ENCODE measurements at places on chromosomes 2 and 18.

- no peak for DNase-seq
These were observed 189.7 kb downstream of the ADCYAP1 start for GRCh38 chr18:1094409-1094808.

DNA sequence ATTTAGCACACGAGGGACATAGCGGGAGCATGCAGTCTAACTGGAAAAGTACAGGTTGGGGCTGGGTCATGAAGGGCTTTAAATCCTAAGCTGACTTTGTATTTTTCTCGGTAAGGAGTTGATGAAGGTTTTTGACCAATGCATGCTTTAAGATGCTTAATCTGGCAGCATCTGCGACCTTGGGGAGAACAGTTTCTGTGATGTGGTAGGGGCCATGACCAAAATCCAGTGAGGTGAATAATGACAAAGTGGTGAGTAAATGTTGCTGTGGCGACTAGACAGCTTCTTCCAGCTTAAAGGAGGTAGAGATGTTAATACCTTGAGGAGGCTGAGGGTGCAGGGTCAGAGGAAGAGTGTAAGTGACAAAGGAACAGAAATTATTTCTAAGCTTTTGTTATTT lies 174.6 kb upstream of the ALPP start:
- no peak for DNase-seq

DNA sequence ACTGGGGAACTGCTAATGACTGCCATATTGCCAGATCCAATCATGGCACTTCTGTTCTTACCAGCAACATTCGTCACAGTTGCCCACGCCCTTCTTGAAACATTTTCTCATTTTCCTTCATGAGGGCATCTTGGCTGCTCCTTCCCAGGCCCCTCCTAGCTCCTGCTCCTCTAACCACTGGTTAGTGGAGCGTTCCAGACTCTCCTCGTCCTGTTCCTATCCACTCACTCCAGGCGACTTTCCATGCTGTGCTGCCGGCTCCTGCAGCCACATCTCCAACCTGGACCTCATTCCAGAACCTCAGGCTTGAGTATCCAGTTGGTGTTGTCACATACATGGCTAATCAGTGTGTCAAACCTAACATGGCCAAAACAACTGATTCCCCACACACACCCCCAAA lies 1.3 kb upstream of the ADI1 start:
- no peak for DNase-seq

DNA sequence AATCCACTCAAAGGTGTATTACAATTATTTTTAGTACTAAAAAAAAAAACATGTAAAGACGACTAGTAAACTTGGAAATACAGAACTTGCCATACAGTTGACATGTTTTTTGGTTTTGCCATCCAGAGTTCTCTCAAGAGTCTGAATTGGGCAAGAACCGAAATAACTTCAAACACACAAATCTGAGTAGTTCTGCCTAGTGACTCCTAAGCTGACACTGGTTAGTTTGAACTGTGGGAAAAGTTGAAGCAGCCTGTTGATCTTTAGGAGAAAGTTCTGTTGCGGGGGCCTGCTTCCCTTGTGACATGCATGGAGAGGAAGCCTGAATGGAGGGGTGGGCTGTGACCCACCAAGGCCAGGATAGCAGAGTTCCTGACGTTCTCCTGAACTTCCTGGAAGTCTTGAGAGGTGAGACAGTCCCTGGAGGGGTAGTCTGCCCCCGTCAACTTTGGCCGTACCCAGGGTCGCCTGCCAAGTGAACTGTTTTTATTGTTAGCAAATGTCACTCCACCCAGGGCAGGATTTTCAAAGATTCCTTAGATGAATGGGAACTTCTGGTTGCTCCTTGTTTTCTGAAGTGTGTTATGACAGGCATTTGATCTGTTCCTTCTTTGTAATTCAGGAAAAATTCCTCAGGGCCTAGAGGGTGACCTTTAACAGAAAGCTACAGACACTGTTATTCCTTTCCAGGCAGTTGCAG lies 85.6 kb upstream of the SPTBN1 start:
- no peak for DNase-seq

DNA sequence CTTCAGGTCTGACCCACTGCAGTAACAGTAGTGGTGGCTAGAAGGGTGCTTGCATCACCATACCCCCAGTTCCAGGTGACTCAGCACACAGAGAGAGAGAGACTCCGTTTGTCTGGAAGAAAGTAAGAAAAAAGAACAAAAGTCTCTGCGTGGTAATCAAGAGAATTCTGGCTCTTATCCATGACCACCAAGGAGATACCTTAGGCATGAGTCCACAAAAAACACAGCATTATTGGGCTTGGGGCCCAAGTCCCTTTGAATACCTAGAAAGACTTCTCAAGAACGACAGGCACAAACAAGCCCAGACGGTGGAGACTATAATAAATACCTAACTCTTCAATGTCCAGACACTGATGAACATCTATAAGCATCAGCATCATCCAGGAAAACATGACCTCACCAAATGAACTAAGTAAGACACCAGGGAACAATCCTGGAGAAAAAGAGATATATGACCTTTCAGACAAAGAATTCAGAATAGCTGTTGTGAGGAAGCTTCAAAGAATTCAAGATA lies 21.7 kb upstream of the BAZ2B start:
- DNase-seq, result no peak

DNA sequence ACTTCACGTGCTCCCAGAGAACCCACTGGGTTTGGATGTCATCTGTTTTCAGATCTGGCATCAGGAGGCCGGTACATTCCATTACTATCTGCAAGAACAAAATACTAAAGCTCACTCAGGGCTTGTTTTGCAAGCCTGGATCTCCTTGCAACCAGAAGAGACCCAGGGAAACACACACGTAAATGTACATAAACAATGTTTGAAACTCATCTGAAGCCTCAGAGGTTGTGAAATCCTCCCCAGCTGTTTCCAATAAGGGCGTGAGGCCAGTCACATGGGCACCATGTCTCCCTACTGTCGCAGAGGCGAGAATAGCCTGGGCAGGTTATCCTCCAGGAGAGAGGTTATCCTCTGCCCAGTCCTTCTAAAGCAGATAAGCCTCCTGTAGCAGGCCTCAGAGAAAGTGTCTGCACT lies 186.9 kb downstream of the GFPT1 start:
- DNase-seq, result no peak

GRCh38 chr2:96140941-96141623 lies 2.8 kb upstream of the ASTL start:
- no peak for DNase-seq

DNA sequence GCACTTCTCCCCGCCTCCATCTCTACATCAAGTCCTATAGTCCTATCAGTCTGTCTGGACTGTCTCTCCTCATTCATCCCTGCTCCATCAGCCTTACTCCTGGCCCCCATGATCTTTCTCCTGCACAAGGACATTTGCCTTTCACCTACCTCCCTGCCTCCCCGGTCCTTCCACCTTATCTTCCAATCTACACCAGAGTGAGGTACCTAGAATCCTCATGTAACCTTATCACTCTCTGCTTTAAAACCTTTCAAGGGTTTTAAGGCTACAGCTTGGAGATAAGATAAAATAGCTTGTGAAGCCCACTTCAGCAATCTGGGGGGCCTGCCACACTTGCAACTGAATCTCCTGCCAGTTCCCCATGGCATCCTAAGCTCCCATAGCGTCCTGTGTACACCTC lies 12.8 kb downstream of the CDC42EP3 start:
- no peak for DNase-seq

DNA sequence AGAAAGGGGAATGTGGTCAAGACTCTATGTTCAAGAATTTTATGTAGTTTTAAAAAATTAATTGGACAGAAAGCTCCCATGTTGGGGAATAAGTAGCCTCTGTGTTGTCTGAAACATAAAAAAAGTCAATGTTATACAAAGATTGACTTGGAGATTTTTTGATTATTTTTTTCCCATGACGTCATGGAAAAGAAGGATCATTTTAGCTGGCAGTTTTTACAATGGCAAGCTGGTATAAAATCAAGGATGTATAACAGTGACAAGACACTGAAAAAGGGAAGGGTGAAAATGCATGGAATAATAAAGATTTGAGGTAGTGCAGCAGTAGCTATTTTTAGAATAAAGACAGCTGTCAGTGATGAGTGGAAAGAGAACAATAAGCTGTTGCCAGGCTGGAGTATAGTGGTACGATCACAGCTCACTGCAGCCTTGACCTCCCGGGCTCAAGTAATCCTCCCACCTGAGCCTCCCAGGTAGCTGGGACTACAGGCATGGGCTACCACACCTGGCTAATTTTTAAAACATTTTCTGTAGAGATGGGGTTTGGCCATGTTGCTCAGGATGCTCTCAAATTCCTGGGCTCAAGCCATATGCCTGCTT lies 9.2 kb downstream of the SLC39A10 start:
- no peak for DNase-seq

DNA sequence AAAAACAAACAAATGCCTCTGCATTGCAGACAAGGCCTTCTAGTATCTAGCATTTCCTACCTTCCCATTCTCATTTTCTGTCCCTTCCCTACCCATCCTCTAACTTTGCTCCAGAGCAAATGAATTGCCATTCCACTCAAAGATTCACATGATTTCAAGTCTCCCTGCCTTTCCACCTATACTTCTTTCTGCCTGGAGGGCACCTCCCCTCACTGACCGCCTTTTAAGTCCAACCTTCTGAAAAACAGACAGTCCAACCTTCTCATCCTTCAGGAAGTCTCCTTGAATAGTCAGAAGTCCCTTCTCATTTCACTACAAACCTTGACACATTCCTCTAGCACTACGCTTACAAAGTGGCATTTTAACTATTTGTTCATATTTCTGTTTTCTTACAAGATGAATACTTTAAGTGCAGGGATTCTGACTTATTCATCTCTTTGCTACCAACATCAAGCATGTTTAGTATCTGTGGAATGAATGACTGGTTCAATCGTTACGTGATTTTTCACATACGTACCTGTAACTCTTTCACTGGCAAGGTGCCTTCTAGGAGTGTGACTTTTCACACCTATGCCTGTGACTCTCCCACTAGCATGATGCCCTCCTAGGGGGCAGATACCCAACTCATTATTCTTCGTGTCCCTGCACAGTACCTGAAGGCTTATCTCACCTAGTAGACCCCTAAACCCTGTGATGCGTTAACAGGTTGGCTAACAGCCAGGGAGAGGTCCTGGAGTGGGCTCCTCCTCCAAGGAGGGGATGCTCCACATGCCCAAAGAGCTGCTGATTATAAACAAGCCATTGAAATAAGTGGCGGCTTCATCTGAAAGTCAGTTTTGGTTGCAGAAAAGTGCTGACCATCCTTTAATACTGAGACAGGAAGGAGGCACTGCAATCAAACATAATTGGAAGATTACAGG lies 356.2 kb downstream of the MYCN start:
- DNase-seq, result no peak

- no peak for DNase-seq
These were observed 97.1 kb upstream of the LGALSL start for GRCh38 chr2:64356906-64357305.

DNA sequence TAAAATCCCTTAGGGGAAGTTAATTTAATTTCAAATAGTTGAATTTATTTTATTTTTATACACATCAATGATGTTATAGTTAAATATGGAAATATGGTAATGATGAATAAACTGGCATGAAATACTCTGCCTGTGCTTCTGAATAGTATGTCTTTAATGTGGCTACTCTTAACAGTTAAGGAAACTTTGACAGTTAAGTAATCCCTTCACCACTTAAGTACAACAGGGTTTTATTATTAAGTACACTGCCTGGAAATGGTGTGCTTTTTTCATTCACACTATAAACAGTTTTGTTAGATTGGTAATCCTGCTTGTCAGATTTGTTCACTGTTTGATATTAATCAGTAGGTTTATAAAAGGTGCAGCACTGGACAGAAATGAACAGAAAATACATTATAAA lies 412.0 kb upstream of the ZEB2 start:
- DNase-seq, result no peak

- no peak for DNase-seq
These were observed 34.1 kb downstream of the ZNF407 start for GRCh38 chr18:74631623-74632350.

GRCh38 chr2:27723372-27724144 lies 48.0 kb upstream of the MRPL33 start:
- DNase-seq, result no peak

DNA sequence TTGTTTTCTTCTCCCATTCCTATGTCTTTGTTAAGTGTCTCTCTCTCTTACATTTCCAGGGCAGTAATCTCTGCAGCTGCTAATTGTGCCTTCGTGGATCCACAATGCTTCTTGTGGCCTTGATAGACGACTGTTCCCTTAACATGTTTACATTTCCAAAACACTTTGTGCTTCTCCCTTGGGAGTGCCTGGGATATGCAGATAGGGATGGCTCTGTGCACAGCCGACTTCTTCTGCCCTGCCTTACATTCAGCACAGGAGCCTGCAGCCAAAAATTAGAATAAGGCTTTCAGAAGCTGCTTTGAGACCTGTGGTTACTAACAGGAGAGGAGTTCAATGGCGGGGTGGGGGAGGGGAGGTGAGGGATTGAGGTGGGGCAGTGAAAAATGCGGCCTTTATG lies 328.9 kb downstream of the TDRD15 start:
- no peak for DNase-seq

- no peak for DNase-seq
These were observed 323.3 kb upstream of the ZNF521 start for GRCh38 chr18:25675123-25675850.

GRCh38 chr18:36568487-36568886 lies 260.3 kb downstream of the TPGS2 start:
- no peak for DNase-seq

DNA sequence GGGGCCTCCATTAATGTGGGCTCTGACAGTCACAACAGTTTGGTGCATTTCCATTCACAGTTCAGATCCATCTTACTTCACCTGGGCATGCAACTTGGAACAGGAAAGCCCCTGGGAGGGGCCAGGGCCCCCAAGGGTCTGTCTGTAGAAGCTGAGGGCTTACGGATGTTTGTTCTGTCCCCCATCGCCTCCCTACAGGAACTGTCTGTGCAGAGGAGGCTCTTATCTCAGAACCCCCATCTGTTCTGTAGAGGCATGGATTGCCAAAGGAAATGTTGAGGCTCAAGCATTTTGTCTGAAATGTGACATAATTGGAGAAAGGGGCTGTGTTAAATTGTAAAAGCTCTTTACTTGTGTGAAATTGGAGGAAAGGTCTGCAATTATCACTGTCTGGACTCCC lies 334.3 kb downstream of the CLIP4 start:
- no peak for DNase-seq

- DNase-seq, result no peak
These were observed 39.5 kb downstream of the SFT2D3 start for GRCh38 chr2:127740665-127741288.

- no peak for DNase-seq
These were observed 450.6 kb downstream of the TSN start for GRCh38 chr2:122206101-122206500.

- DNase-seq, result no peak
These were observed 86.6 kb downstream of the TMEM182 start for GRCh38 chr2:102848366-102848839.

DNA sequence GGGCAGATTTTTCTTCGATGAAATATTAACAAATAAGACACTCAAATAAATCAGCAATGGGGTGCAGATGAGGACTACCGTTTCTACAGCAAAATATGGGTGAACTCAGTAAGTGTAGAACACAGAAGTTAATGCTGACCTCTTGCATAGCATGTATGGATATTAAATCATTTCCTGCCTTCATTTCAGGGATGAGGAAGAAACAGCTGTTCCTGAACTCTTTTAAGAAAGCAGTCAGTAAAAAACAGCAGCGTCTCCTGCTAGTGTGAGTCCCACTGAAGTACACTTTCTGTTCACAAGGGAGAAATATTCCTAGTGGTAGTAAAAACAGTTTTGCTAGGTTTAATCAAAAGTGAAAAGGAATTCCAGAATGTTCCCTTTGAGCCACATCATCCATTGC lies 379.0 kb downstream of the ZEB2 start:
- DNase-seq, result no peak

GRCh38 chr18:74427442-74428112 lies 29.5 kb downstream of the DIPK1C start:
- DNase-seq, result no peak

GRCh38 chr2:177716484-177716883 lies 323.9 kb downstream of the AGPS start:
- DNase-seq, result no peak
